ENCODE measurements at places on chromosomes 7 and 10. TPM values are rescaled to one million over a fixed set of nuclear protein-coding genes. Genes with fewer than 3 reads are reported as not detected.

The ACSL5 gene
- total RNA-seq, result 58.8 TPM

The WDR11 gene
- total RNA-seq, result 50.4 TPM

The LDB3 gene
- total RNA-seq, result 0.56 TPM

The MBLAC1 gene
- total RNA-seq, result 2.9 TPM

The NUTM2E gene
- not detected for total RNA-seq

DNA sequence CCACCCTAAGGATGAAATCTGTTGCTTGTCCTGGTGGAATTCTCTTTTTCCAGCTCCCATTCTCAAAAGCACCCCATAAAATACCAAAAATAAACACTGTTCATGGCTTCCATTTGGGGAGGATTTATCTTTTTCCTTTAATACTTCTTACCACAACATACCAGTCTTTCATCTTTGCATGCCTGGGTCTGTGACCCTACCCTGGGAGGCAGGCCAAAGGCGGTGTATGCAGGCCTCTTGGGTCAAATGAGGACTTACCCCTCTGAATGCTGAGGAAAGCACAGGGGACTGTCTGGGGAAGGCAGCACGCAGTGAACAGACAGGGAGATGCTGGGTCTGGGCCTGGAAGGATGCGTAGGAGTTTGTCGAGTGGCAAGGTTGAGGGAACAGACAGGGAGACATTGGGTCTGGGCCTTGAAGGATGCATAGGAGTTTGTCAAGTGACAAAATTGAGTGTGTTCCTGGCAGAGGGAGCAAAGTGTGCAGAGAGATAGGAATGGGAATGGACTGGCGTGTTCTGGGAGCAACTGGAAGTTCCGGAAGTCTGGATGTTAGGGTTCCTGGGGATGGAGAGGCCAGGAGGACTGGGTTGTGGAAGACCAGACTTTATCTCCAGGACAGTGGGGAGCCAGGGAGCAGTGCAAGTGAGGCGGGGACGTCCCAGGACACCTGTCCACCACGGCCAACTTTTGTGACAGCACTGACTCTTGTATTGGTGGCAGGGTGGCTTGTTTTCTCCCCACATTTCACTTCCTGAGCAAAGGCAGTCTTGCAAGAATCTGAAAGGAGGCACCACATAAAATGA lies 40.8 kb downstream of the MYL10 start:
- DNase-seq, result no peak

DNA sequence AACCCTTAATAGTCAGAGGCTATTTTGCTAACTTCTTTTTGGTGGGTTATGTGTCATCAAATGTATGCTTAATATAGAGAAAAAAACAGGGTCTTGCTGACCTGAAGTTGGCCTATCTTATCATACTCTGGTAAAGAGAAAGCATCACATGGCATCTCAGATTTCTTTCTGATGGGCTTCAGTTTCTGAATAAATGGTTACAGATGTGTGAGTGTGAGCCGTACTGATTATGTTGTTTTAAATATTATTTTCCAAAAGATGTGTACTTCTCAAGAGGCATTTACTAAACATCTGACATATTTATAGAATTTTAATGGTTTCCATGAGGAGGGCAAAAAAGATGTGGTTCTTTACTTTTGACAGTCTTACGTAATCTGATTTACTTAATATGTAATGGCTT lies 28.4 kb downstream of the BBS9 start:
- no peak for DNase-seq

DNA sequence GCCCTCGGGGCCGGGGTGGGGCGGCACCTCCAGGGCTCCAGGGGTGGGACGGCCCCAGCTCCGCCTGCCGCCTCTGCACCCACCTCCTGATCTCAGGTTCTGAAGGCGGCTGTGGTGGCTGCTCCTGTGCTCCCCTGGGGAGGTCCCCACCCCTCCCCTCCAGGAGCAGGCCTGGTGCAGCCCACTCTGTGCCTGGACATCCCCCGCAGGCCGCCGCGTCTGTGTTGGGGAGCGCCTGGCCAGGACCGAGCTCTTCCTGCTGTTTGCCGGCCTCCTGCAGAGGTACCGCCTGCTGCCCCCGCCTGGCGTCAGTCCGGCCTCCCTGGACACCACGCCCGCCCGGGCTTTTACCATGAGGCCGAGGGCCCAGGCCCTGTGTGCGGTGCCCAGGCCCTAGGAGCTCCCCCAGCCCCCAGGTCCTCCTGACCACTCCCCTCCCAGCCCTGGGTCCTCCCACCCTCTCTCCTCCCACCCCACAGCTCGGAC lies 5.5 kb downstream of the CYP2W1 start:
- no peak for DNase-seq

DNA sequence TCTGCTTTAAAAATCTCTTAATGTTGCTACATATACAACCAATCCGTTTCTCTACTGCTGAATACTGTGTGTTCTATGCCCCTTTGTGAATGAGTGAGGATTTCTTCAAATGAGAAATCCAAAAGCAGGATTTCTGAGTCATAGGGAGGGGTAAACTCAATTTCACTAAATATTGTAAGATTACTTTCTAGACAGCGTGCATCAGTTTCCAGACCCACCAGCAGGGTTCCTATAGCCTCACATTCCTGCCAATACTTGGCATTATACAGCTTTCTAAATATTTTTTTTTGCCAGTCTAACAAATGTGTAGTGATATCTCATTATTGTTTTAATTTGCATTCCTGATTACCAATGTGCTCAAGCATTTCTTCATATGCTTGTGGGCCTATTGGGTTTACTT lies 35.5 kb downstream of the GPR158 start:
- no peak for DNase-seq

GRCh38 chr7:31873816-31874597 lies 187.0 kb downstream of the PPP1R17 start:
- no peak for DNase-seq

GRCh38 chr10:6665847-6666246 lies 85.8 kb upstream of the PRKCQ start:
- no peak for DNase-seq

DNA sequence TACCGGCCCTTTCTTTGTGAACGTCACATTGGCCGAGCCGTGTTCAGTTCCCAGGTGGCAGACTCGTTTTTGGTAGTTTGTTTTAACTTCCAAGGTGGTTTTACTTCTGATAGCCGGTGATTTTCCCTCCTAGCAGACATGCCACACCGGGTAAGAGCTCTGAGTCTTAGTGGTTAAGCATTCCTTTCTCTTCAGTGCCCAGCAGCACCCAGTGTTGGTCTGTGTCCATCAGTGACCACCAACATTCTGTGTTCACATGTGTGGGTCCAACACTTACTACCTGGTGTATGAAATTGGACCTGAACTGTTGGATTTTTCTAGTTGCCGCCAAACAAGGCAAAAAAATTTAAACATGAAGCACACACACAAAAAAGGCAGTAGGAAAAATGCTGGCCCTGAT lies 9.9 kb upstream of the CSGALNACT2 start:
- DNase-seq, result no peak

DNA sequence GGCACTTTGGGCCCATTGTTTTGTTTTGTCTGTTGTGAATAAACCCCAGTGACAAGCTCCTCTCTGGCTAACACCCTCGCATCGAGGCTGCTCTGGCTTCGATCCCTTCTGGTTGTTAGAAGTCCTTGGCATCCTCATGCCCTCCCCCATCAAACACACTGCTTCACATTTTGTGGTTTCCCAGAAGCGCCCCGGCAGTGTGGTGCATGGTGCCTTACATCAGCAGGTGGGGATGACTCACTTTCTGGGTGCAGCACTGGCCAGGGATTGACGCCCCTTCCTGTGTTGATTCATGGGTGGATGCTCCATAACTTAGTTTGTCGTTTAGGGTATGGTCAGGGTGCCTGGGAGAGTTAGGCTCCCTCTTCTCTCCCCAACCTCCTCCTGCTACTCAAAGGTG lies 51.4 kb downstream of the PLPP4 start:
- no peak for DNase-seq

GRCh38 chr10:44933451-44934321 lies 22.5 kb downstream of the TMEM72 start:
- DNase-seq, result no peak

- DNase-seq, result no peak
Measured at GRCh38 chr7:140242057-140243031, 65.6 kb upstream of the KDM7A start.

Measured in omental fat pad (tissue), 4 donors.